ENCODE measurements at places on chromosomes 16 and 17.
A peak's percentile ranks its signal among the peaks of the same experiment; 100 is the strongest.

DNA sequence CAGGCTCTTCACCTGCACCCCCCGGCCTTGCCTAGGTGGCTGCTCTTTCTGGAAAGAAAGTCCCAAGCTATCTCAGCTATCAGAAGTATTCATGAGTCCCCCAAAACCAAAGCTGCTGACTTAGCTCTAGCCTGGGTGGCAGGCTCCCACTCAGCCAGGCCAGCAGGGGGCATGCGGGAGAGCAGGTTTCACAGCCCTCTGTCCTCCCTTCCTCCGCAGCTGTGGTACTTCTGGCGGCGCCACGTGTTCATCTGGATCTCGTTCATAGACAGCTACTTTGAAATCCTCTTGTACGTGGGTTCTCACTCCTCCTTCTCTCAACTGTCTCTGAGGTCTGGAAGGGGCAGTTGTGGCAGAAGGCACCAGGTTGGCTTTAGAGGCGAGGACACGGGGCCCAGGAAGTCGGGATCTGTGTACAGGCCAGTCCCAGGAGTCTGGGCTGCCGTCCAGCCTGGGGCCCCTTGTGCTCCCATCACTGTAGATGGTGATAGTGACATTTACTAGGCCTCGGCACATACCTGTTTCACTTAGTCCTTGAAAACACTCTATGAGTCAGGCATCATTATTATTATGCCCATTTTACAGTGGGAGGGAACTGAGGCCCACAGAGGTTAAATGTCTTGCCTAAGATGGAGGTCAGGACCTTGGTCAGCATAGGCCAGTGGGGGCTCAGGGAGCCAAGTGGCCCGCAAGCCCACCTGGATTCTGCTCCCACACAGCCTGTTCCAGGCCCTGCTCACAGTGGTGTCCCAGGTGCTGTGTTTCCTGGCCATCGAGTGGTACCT, 12.9 kb downstream of the TRPV2 start:
- peak; percentile 76 for DNase-seq

GRCh38 chr17:75205793-75206163, 299 bp downstream of the NUP85 start:
- DNase-seq = no peak

GRCh38 chr16:7182510-7183109, 150.0 kb upstream of the RBFOX1 start:
- no peak for DNase-seq

DNA sequence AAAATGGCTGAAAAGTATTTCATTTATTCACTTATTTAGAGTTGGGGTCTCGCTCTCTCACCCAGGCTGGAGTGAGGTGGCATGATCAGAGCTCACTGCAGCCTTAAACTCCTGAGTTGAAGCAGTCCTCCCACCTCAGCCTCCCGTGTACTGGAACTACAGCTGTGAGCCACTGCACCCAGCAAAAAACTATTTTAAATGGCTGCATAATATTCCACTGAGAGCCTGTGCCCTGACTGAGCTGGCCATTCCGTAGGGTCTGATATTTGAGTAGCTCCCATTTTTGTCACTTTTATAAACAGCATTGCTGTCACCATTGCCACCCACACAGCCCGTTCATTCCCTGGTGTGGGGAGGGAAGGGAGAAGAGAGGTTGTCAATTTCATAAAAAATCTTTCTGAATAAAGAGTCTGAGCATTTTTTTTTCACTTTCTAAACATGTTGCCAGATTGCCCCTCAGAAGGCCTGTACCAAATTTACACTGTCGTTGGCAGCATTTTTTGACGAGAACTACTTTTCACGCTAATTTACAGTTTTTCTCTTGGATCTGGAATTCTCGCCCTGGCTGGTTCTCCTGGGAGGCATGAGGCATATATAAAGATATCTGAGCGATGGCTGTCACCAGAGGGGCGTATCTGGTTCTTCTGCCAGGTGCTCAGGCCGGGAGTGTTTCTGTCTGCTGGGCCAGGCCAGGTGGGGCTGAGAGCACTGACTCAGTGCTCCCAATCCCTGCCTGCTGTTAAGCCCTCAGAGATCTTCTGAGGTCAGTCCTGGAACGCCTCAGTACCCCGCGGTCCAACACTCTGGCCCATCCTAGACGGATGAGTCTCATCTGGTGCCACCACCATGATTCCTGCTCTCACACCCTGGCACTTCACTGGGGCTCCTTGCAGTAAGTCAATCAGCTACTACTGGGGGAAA, 7.2 kb upstream of the KIFC3 start:
- DNase-seq = peak; percentile 52

DNA sequence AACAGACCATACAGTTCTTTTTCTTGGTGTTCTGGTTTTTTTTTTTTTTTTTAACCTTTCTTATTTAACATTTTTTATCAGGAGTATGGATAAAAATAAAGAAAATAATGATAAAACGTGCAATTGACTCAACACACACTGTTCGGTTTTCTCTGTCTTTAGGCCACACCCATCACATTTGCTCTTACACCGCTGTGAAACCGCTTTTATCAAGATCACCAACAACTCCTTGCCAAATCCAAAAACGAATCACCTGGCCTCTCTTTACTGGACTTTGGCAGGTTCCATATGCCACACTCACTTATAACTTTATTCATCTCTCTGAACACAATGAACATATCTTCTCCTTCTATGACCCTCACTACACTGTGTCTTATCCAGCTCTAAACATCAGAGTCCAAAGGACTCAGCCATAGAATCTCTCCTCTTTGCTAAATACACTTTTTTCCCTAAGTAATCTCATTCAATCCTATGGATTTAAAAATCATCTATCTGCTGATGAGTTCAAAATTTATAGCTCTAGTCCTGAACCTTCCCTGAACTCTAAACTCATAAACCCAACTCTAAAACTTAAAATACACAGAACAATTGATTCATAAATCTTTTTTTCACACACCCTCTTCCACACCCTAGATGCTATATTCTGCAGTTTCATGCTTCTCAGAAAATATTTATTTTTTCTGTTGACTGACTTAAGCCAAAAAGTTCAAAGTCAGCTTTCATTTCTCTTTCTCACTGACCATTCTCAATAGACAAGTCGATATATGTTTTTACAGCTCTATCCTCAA, 800.6 kb upstream of the SOX9 start:
- DNase-seq = no peak

- no peak for DNase-seq
Measured at GRCh38 chr17:59004338-59005111, 102.2 kb downstream of the TRIM37 start.

DNA sequence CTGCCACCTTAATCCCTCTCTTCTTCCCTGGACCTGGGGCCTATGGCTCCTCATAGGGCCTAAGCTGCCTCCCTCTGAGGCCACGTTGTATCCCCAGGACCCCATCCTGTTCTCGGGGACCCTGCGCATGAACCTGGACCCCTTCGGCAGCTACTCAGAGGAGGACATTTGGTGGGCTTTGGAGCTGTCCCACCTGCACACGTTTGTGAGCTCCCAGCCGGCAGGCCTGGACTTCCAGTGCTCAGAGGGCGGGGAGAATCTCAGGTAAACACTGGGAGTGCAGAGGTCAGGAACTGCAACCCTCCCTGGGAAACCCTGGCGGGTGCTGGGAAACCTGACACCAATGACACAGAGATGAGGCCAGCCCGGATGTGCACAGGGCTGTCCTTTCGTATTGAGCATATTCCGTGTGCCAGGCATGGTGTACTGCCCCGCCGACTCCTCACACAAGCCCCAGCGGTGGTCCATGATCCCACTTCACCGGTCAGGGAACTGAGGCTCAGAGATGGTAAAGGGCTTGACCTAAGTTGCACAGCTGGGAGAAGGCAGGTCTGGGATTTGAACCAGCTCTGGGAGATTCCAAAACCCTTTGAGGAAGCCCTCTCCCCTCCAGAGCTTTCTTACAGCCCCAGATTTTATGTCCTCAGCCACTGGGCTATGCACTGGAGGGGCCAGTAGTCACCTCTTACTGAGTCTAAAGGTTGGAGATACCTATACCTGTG, 22.9 kb downstream of the ANKRD40 start:
- peak; percentile 89 for DNase-seq

- DNase-seq = no peak
Measured at GRCh38 chr17:73694491-73694890, 50.2 kb upstream of the SDK2 start.

DNA sequence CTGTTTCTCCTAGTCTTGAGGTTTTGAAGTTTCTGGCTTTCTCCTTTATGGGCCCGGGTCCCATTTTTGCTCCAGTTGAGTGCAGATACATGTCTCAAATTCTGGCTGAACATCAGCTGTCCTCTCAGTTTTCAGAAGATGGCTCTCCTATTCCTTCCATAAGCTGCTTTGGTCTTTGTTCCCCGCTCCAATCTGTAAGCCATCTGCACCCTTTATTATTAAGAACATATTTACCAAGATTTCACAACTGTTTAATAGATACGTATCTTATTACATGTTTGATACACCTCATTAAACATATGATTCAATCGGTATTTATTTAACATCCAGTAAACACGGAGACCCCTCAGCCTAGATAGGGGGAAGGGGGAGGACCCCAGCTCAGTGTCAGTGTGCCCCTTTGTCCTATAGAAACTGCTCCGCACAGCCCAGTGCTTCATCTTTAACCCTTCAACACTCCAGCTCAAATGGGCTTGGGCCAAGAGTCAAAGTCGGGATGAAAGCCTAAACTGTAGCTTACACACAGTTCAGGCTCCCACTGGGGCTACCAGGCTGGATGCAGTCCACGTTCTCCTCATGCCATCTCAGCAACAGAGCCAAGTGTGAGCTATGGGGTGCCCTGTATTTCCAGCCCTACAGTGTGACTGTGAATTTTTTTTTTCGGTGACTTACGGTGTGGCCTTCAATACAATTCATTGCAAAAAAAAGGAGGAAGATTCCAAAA, 166.0 kb upstream of the ZFHX3 start:
- no peak for DNase-seq

GRCh38 chr17:16492613-16493530, 879 bp upstream of the LRRC75A start:
- no peak for DNase-seq

- DNase-seq = no peak
Measured at GRCh38 chr16:80656711-80657150, 115.9 kb downstream of the DYNLRB2 start.

- DNase-seq = no peak
Measured at GRCh38 chr16:2122429-2122828, 13.3 kb downstream of the PKD1 start.

GRCh38 chr16:88345721-88346560, 36.8 kb upstream of the ZNF469 start:
- DNase-seq = no peak

- no peak for DNase-seq
Measured at GRCh38 chr16:4240624-4241023, 1.3 kb downstream of the SRL start.

DNA sequence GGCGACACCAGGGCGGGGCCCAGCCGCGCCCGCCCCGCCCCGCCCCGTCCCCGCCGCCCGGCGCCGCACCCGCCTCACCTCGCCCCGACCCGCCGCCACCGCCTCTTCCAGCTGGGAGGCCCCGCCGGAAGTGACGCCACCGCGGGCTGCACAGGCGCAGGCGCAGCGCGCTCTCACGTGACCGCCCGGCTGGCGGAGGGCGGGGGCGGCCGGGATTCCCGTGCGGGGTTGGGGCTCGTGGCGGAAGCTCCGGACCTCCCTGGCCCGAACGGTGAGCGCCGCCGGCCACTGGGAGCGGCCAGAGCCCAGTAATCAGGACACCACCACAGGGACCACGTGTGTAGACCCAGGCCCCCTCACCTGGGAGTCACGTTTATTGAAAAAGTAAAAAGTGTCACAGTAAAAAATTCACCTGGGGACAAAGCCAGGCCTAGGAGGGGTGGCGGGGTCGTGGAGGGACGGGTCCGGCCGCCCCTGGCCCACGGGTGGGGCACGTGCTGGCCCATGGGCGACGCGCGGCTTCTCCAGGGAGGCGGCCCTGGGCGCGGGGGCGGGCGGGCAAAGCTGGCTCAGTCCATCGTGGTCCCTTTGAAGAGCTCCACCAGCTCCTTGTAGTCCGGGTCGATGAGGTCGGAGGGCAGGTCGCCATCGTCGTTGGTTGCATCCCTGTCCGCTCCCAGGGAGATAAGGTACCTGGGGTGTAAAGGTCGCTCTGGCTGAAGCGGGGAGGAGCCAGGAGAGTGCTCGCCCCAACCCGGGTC, at the start of gene MCRIP1:
MCRIP1 (minus strand) TSS at position 132 of the 761 bp plus-strand sequence. CDS start 8,785 bp downstream, outside the sequence.
- DNase-seq = peak; percentile 94

Measured in NCI-H510A (cell line).